ENCODE measurements at places on chromosomes 13 and 19. TPM values are rescaled to one million over a fixed set of nuclear protein-coding genes. Genes with fewer than 3 reads are reported as not detected.

The RFPL4A gene
- not detected for total RNA-seq

The PTH2 gene
- total RNA-seq: not detected

The NECTIN2 gene
- total RNA-seq: 115 TPM

The NLRP5 gene
- total RNA-seq: not detected

The TMC4 gene
- total RNA-seq: 38.2 TPM

The CYSLTR2 gene
- under 0.01 TPM for total RNA-seq

The MAB21L1 gene
- total RNA-seq: under 0.01 TPM

The POLRMT gene
- 37.7 TPM for total RNA-seq

The SLC25A41 gene
- 0.21 TPM for total RNA-seq

The CEACAM20 gene
- total RNA-seq: not detected

The PLVAP gene
- total RNA-seq: not detected

The CLDN10 gene
- total RNA-seq: 1.7 TPM

The PKN1 gene
- 49.9 TPM for total RNA-seq

The SYT5 gene
- total RNA-seq: 0.72 TPM

The SNAPC2 gene
- 20.7 TPM for total RNA-seq

The ADGRE2 gene
- 0.48 TPM for total RNA-seq

The FCER2 gene
- not detected for total RNA-seq

The ZNF562 gene
- 38.2 TPM for total RNA-seq

The OR7A5 gene
- total RNA-seq: not detected

The LILRB3 gene
- total RNA-seq: not detected

The RAB3A gene
- total RNA-seq: not detected
